ENCODE measurements at places on chromosomes 13 and 19. TPM values are rescaled to one million over a fixed set of nuclear protein-coding genes. Genes with fewer than 3 reads are reported as not detected.

Gene ZFP28
- 6.1 TPM for polyA plus RNA-seq

Gene NOTCH3
- polyA plus RNA-seq = 11.3 TPM

Gene SIRT2
- polyA plus RNA-seq = 80.3 TPM

Gene CEACAM6
- 8.5 TPM for polyA plus RNA-seq

- DNase-seq = no peak
These were observed 91.8 kb downstream of the LRCH1 start for GRCh38 chr13:46644816-46645215.

GRCh38 chr19:4140237-4140711 lies 13.2 kb upstream of the CREB3L3 start:
- DNase-seq = peak; percentile 78

DNA sequence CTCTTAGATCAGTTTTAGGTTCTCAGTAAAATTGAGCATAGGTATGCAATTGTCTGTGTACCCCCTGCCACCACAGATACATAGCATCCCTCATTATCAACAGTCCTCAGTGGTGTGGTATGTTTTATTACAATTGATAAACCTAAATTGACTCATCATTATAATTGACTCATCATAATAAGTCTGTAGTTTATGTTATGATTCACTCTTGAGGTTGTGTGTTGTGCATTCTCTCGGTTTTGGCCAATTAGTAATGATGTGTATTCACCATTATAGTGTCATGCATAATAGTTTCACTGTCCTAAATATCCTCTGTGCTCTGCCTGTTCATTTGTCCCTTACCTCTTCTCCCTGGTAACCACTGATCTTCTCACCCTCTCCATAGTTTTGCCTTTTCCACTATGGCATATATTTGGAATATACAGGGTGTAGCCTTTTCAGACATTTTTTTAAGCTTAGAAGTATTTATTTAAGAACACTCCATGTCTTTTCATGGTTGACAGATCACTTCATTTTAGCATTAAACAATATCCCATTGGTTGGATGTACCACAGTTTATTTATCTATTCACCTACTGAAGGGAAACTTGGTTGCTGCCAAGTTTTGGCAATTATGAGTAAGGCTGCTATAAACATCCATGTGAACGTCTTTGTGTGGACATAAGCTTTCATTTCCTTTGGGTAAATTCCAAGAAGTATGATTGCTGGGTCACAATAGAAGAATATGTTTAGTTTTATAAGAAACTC lies 1620.6 kb upstream of the MIR17HG start:
- no peak for DNase-seq

- no peak for DNase-seq
These were observed 123.2 kb upstream of the VSTM2B start for GRCh38 chr19:29402563-29402962.

- DNase-seq = peak; percentile 44
These were observed 1.0 kb downstream of the MBOAT7 start for GRCh38 chr19:54188215-54188871.
